Skin of body (tissue), 3 donors: ENCODE measurements at places on chromosomes 2 and 18.

- DNase-seq = no peak
These were observed 154.0 kb downstream of the TMEM17 start for GRCh38 chr2:62352031-62352430.

- DNase-seq = no peak
These were observed 18.1 kb downstream of the NETO1 start for GRCh38 chr18:72849671-72850070.

DNA sequence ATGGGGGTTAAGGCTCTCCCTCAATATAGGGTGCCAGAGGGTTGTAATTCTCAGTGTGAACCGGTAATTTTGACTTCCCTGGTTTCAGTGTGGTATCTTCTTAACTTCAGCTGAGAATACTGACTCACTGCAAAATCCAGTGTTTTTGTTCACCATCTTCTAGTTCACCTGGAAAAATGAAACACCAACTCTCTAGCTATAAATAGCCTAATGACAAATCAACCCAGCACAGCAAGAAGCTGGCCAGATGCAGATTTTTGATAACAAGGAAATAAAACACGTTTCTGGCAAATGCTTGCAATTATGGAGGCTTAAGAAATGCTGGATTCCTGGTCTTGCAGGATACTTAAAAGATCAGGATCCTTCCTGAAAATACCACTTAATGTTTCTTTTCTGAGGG lies 192.3 kb downstream of the CLIP4 start:
- no peak for DNase-seq

GRCh38 chr2:33289961-33290360 lies 186.5 kb upstream of the RASGRP3 start:
- no peak for DNase-seq

GRCh38 chr18:74972354-74972753 lies 236.6 kb downstream of the PTGR3 start:
- DNase-seq = no peak

DNA sequence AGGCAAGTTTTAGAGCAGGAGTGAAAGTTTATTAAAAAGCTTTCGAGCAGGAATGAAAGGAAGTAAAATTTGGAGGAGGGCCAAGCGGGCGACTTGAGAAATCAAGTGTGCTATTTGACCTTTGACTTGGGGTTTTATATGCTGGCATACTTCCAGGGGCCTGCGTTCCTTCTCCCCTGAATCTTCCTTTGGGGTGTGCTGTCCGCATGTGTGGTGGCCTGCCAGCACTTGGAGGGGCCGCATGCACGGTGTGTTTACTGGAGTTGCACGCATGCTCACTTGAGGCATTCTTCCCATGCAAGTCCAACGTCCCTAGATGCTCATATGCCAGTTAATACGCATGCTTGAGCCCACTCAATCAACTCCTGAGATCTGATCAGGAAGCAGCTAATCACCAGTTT lies 78.3 kb upstream of the MAP4K4 start:
- DNase-seq = peak; percentile 30
